ENCODE measurements at places on chromosomes 2 and 18.
A peak's percentile ranks its signal among the peaks of the same experiment; 100 is the strongest.

GRCh38 chr2:148955798-148956197, 80.8 kb downstream of the KIF5C start:
- DNase-seq, result no peak

DNA sequence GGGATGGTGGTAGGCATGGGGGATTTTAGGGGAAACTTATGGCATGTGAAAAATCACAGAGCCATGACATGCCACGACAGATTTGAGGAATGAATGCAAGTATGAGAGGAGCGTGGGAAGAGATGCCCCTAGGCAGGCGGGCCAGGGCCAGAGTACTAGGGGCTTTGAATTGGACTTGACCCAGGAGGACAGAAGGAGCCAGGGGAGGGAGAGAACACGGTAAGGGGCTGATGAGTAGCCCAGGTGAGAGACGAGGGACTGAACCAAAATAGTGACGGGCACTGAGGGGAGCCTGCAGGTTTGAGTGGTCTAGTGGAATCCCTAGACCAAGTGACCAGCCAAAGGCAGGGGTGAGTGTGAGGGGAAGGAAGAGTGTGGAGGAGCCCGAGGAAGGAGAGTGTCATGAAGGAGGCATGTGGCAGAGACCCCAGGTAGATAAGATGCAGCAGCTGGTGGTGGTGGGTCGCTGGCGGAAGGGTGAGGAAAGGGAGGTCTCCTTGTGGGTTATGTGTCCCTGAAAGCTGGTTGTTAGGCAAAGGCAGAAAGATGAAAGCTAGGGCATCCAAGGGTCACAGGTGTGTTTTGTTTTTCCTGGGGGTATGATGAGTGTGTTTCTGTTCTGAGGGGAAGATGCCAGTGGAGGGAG, 48.7 kb downstream of the ZBTB7C start:
- DNase-seq, result no peak

DNA sequence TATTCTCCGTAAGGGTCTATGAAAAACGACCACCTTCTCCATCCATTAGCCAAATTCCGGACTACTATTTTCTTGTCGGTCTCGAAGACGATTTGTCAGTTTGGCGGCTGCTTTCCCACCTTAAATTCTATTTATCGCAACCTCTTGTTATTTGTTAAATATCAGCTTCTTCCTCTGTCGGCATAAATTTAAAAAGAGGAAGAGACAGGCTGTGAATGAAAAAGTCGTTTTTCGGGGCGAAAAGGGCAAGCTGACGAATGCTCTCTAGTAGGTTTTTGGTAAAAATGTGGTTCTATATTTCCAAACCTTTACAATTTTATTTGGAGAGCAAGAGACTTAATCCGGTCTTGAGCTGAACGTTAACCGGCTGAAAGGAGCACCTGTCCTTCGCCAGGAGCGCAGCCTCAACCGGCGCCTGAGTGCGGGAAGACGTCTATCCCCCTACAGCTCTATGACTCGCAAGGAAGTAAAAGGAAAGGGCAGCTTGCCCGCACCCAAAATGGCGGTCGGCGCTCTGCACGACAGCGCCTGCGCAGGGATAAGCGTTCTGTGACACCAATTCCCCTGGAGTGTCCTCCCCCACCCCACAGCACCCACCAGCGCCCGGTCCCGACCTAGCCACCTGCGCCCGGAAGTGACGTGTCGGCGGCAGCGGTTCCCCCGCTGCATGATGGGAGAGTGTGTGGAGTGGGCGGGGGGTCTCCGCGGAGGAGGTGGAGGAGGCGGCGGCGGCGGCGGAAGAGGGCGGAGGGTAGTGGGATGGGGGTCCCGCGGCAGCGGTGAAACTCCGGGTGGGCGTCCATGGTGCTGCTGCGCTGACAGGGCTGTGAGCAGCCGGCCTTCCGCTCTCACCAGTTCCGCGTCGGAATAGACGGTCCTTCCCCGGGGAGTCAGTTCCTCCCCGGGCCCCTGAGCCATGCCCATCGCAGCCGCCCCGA, at the start of gene AFTPH:
Gene AFTPH (plus strand): TSS at position 663 of the 938 bp plus-strand sequence. CDS start 27,147 bp downstream, outside the sequence.
- DNase-seq, result peak; percentile 98

DNA sequence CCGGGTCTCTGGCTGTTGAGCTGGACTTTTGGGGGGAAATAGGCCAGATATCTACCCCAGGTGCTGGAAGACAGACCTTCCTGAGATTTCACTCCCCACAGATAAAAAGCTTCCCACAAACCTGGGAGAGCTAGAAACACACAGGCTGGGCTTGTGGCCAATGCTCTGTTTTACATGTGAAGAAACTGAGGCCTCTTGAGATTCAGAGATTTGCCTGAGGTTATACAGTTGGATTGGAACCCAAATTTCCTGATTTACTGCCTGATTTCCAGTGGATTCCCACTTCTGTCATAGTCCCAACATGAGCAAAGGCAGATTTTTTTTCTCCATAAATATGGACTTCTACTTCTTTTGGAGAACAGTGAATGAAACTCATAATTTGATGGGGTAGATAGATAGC, 360.2 kb downstream of the SETBP1 start:
- no peak for DNase-seq

- no peak for DNase-seq
Observed at GRCh38 chr2:207138627-207139297, 27.0 kb downstream of the KLF7 start.

- no peak for DNase-seq
Observed at GRCh38 chr18:37563931-37564392, 1.6 kb downstream of the CELF4 start.

- no peak for DNase-seq
Observed at GRCh38 chr2:183214680-183215079, 90.4 kb downstream of the NUP35 start.

DNA sequence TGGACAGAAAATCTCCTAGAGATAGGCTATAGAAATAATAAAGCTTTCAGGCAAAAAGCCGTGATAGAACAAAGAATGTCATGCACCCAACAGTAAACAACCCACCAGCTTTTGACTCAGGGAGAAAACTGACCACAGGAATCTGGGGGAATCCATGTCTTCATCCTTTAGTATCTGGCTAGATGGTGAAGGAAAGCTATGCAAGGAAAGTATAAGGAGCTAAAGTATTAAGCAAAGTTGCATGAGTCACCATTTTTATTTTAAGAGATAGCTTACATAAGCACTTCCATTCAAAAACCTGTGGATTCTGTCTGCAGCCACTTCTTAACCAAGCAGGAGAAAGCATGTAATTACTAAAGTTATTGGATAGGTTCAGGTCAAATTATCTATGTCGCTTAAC, 363.8 kb downstream of the LRP1B start:
- no peak for DNase-seq

DNA sequence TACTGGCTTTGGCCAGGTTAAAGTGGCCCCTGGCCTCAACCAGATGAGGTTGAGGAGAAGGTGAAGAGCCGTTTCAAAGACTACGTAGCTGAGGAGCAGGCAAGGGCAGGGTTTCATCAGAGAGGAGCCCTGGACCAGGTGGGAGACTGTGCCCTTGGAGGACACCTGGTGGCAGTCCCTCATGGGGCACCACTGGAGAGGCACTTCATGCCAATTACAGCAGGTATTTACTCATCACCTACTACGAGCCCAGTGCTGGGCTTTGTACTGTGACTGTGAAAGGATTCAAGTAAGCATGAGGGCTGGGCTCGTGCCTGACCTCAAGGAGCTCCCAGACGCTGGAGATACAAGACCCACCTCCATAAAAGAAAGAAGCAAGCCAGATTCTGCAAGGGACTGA, 37.6 kb downstream of the SMAD7 start:
- DNase-seq, result no peak

- DNase-seq, result no peak
Observed at GRCh38 chr2:121085801-121086200, 199.2 kb downstream of the TFCP2L1 start.

DNA sequence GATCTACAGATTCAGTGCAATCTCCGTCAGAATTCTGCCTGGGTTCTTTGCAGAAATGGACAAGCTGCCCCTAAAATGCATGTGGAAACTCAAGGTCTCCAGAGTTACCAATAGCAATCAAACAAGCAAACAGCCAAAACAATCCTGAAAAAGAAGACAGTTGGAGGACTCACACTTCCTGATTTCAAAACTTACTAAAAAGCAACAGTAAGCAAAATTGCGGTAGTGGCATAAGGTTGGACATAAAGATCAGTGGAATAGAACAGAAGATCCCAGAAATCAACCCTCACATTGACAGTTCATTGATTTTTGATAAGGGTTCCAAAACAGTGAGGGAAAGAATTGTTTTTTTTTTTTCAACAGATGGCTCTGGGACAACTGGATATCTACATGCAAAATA, 59.7 kb downstream of the NPPC start:
- DNase-seq, result no peak

DNA sequence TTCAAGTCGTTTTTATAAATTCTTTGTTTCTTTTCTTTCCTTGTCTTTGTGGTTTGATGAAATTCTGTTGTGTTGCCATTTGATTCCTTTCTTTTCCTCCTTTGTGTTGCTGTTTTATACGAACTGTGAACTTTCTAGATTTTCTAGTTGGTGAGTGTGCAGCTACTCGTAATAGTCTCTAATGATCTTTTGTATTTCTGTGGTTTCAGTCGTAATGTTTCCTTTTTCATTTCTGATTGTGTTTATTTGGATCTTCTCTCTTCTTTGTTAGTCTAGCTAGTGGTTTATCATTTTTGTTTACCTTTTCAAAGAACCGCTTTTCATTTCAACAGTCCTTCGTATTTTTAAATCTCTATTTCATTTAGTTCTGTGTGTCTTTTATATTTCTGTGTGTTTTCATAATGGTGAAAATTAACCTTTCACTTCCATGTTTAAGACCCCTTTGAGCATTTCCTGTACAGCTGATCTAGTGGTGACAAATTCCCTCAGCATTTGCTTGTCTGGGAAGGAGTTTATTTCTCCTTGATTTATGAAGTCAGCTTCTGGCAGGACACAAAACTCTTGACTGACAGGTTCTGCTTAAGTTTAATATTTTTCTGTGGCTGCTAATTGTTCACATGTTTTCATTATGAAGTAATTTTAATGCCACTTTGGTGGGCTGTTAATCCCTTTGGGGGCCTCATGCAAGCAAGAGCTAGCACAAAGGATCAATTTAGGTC, 16.2 kb upstream of the MALT1 start:
- no peak for DNase-seq

DNA sequence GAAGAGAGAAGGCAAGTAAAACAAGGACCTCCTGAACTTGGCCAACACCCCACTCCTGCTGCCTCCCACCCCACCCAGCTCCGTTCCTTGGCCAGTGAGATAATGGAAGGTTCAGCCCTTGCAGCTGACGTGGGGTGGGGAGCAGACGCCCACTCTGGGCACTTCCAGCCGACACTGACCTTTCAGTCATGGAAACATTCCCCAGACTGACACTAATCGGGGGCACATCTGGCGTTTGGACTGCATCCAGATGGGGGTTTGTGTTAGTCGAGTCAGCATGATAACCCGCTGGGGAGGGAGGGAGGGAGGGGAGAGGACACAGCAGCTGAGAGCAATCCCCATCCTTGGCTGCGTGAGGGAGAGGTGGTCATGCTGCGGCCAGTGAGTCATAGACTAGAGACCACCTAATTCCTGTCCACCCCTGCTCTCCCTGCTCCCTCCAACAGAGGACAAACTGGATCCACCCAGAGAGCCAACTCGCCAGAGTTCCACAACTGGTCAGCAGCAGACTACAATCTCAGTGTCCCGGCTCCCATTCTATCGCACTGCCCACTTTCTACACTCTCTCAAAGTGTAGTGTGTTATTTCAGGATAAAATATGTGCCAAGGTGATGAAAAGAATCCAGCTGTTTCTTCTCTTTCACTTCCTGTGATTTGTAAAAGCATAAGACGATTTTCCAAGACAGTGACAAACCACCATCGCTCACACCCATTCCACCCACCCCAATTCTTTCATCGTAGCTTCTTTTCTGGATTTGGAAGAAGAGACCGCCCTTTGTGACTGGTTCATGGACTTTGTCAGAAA, 115.4 kb upstream of the PKDCC start:
- no peak for DNase-seq

DNA sequence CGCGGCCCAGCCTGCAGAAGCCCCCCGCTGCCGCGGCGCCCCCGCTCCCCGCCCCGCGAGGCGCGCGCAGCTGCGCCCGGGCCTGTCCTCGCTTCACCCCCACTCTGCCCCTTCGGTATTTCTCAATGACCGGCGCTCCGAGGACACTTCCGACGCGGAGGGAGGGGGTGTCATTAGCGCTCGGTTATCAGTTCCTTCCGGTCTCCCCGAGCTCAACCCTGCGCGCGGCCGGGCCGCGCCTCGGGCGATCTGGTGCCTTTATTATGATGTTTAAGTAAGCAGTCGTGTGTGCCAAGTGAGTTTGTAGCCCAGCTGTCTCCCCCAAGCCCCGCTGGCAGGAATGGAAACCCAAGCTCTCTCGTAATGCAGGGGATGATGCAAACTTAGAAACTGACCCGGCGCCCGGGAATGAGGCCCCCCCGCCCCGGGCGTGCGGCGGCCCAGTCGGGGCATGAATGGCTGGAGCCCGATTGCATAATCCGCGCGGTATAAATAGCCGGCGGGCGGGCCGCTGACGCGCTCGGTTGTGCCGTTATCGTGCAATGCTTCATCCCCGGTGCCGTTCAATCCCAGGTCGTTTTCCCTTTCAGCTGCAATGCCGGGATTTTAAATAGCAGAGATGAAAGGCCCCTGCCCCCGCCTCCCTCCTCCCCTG, 3.9 kb upstream of the SPRED2 start:
- peak; percentile 85 for DNase-seq

DNA sequence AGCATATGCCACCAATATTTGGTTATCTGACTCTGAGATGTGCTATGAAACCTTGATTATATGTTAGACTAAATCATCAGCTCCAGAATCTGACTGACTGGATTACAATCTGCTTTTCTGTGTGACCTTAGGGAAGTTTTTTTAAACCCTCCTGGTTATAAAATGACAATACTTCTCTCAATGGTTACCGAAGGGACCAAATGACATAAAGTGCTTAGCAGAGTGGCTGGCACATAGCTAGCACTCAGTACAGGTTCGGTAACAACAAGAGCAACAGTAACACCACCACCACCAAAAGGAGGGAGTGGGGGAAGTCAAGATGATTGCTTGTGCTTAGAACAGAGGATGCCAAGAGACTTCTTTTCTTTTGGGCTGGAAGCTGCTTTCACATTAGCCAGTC, 306.2 kb downstream of the PTPRM start:
- no peak for DNase-seq

DNA sequence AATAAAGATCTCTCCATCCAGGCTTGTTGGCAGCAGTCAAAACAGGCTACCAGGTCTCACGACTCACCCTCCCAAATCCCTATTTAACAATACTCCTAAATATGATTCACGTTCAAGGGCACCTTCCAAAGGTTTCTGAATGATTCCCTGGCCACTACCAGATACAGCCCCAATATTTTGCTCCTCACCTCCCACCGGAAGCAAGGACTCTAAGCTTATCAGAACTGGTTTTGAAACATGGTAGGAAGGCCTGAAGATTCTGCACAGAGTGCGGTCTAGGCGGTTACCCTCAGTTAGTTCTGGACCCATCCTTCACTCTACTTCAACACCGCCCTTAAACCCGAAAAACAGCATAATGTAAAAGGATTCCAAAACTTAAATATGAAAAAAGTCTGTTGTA, 5.2 kb downstream of the PPP4R1 start:
- no peak for DNase-seq
